ENCODE measurements at places on chromosomes 4 and X. TPM values are rescaled to one million over a fixed set of nuclear protein-coding genes. Genes with fewer than 3 reads are reported as not detected.

DNA sequence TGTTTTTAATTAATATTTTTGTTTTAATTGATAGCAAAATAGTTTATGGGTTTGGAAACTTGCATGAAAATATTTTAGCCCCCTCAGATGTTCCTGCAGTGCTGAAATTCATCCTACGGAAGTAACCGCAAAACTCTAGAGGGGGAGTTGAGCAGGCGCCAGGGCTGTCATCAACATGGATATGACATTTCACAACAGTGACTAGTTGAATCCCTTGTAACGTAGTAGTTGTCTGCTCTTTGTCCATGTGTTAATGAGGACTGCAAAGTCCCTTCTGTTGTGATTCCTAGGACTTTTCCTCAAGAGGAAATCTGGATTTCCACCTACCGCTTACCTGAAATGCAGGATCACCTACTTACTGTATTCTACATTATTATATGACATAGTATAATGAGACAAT is 40.4 kb downstream of the MAP7D3 start:
- H3K36me3 ChIP-seq = no peaks in the 10 kb centered on the region
- H3K4me1 ChIP-seq = peaks cover 9% of the 10 kb centered on the region
- no peak for DNase-seq
- no peak overlapping the region for H3K27ac ChIP-seq
- H3K4me3 ChIP-seq = no peak overlapping the region

GRCh38 chr4:69799337-69799736 is 38.9 kb upstream of the SULT1B1 start:
- no peak overlapping the region for H3K4me3 ChIP-seq
- no peaks in the 10 kb centered on the region for H3K36me3 ChIP-seq
- H3K4me1 ChIP-seq = no peaks in the 10 kb centered on the region
- no peaks in the 10 kb centered on the region for H3K27me3 ChIP-seq
- H3K27ac ChIP-seq = no peak overlapping the region

DNA sequence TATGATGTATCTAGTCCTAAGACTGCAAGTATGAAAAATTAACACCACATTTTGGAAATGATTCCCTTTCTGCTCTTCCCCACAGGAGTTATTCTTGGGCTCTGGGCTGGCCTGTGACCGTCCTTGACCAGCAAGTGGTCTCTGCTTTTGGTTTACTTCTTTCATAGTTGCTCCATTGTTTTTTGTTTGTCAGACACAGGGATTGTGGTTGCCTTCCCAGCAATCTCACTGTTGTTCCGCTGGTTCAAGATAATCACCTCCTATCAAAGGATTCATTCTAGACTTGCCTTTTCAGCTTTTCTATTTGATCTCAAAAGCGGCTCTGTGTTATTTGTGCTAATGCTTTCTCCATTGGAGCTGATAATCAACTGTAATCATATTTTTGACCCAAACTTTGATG is 218.8 kb downstream of the MGST2 start:
- H3K36me3 ChIP-seq = no peaks in the 10 kb centered on the region
- no peak overlapping the region for H3K4me3 ChIP-seq
- H3K27ac ChIP-seq = no peak overlapping the region
- H3K4me1 ChIP-seq = no peaks in the 10 kb centered on the region
- no peak for DNase-seq

- no peak overlapping the region for H3K4me3 ChIP-seq
- DNase-seq = no peak
- H3K36me3 ChIP-seq = no peaks in the 10 kb centered on the region
- no peaks in the 10 kb centered on the region for H3K27me3 ChIP-seq
- peaks cover 81% of the 10 kb centered on the region for H3K4me1 ChIP-seq
These were observed 33.6 kb downstream of the IRF2 start for GRCh38 chr4:184440595-184441358.

- no peak overlapping the region for H3K4me3 ChIP-seq
- no peaks in the 10 kb centered on the region for H3K27me3 ChIP-seq
- H3K36me3 ChIP-seq = no peaks in the 10 kb centered on the region
- no peak for DNase-seq
These were observed 28.6 kb upstream of the CYP2U1 start for GRCh38 chr4:107902715-107903114.

GRCh38 chr4:6957148-6957520 is 47.5 kb downstream of the TBC1D14 start:
- no peak for DNase-seq
- H3K4me1 ChIP-seq = peaks cover 22% of the 10 kb centered on the region
- H3K36me3 ChIP-seq = no peaks in the 10 kb centered on the region
- H3K4me3 ChIP-seq = no peak overlapping the region
- no peak overlapping the region for H3K27ac ChIP-seq

DNA sequence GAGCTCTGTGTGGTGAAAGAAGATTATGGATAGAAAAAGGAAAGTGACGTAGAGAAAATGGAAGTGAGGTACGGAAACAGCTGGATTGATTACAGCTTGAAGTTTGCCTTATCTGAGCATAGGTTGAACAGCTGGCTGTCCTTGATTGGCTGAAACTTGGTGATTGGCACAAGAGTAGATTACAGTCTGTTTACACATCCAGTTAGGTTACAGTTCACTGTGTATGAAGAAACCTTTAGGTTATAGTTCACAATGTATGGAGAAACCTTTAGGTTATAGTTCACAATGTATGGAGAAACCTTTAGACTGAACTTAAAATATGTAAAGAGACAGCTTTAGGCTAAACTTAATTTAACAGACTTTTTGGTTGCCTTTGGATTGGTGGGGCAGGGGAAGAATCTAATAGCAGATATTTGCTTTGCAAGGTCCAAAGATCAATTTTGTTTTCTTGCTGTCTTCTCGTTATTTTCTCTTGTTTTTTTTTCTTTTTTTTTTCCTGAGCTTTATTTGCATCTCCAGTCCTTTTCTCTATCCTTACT is 15.6 kb upstream of the ART3 start:
- H3K27ac ChIP-seq = no peak overlapping the region
- H3K27me3 ChIP-seq = no peaks in the 10 kb centered on the region
- no peak overlapping the region for H3K4me3 ChIP-seq
- no peak for DNase-seq
- no peaks in the 10 kb centered on the region for H3K4me1 ChIP-seq

DNA sequence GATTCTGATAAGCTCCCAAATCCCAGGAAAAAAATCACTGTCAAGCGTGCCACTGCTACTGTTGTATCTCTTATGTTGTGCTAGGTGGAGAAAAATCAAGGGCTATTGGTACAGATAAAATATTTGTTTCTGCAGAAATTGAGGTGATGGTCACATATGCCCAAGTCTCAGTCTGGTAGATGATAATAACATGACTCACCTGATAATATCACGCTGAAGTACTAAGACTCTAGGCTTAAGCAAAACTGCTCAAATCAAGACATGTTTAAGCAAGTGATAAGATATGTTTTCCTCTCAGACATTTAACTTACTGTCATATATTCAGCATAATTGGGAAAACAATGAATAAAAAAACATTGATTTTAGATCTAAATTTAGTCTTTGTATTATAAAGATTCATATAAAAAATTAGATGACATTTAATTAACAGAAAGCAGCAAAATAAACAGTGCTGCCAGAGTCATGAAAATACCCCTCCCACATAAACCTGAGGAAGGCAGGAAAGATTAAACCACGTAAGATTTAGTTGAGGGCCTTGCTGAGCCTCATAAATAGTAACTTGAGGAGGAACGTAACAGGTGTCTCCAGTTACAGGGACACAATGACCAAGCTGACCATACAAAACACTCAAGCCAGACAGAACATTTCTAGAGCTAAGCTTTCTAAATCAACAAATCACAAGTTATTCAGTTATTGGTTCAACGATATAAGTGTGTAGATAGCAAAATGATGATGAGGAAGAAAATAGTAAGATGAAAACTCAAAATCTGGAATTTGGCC is 143.5 kb downstream of the CHM start:
- H3K27me3 ChIP-seq = no peaks in the 10 kb centered on the region
- H3K36me3 ChIP-seq = no peaks in the 10 kb centered on the region
- H3K4me1 ChIP-seq = no peaks in the 10 kb centered on the region
- DNase-seq = no peak
- H3K4me3 ChIP-seq = no peak overlapping the region

DNA sequence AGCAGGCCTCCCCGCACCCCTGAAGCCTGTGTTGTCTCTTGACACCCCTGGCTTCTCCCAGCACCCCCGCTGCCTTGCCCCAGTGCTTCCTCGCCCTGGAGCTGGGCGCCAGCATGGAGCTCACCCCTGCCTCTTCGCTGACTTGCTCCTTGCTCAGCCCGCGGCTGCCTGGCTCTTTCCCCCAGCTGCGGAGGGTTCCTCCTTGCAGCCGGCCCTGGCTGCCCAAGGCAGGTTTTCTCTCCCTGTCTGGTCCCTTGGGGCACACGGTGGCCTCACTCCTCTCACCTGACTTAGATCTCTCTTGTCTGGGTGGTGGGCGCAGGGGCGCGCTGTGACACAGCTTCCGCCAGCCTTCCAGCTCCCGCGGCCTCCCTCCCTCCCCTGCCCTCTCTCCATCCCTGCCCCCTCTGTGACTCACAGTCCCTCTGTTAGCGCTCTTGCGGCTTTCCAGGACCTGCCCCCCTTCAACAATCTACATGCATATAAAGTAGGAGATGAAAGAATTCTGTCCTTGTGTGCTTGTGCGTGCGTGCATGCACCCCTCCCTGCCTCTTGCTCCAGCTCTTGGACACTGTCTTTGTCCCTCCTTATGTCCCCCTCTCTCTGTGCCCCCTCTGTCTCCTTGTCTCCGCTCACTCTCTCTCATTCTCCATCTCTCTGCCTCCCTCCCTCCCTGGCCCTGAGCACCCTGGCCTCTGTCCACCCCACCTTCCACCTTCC is 2.2 kb downstream of the PLXNB3 start:
- no peak for DNase-seq
- H3K4me1 ChIP-seq = no peaks in the 10 kb centered on the region
- H3K27ac ChIP-seq = no peak overlapping the region

The GLOD5 gene
- total RNA-seq = not detected

The RAB39B gene
- 16.5 TPM for total RNA-seq

The FAM9B gene
- total RNA-seq = not detected

The TMSB15A gene
- not detected for total RNA-seq

The ITM2A gene
- total RNA-seq = 169 TPM

The MND1 gene
- not detected for total RNA-seq

The MAGEB18 gene
- total RNA-seq = not detected

The RTL9 gene
- total RNA-seq = not detected

The UBE2D3 gene
- 339 TPM for total RNA-seq

All from CD4-positive, alpha-beta memory T cell (primary cell).